Esophagus squamous epithelium (tissue), 5 donors: ENCODE measurements at places on chromosomes 6 and 20.

GRCh38 chr6:158033751-158034702 is 52.4 kb downstream of the SYNJ2 start:
- no peak for DNase-seq

- no peak for DNase-seq
Observed at GRCh38 chr6:37988696-37989095, 169.2 kb downstream of the ZFAND3 start.

GRCh38 chr6:41963371-41963770 is 21.8 kb upstream of the CCND3 start:
- DNase-seq, result no peak

DNA sequence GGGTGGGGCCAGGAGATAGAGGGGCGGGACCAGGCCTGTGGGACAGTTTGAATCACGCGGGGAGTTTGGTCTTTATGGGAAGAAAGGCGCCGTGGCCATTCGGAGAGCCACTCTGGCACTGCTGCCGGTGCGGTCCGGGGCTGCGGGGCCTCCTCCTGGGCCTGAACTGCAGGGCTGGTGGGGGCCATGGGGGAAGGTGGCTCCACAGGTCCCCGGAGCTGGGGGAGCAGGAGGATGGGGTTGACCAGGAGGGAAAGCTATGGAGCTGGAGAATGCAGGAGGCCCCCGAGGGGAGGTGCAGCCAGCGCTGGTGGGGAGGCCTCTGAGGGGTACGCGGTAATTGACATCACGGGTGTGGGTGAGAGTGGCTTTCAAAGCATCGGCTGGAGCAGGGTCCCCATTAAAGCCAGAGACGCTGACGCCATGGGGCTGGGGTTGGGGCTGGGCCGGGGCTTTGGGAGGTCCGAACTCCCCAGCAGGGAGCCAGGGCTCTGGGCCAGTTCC is 1.8 kb upstream of the BHLHE23 start:
- DNase-seq, result no peak

GRCh38 chr20:33404281-33404680 is 3.0 kb upstream of the CDK5RAP1 start:
- DNase-seq, result no peak

GRCh38 chr20:20734475-20734948 is 22.1 kb upstream of the RALGAPA2 start:
- DNase-seq, result no peak

DNA sequence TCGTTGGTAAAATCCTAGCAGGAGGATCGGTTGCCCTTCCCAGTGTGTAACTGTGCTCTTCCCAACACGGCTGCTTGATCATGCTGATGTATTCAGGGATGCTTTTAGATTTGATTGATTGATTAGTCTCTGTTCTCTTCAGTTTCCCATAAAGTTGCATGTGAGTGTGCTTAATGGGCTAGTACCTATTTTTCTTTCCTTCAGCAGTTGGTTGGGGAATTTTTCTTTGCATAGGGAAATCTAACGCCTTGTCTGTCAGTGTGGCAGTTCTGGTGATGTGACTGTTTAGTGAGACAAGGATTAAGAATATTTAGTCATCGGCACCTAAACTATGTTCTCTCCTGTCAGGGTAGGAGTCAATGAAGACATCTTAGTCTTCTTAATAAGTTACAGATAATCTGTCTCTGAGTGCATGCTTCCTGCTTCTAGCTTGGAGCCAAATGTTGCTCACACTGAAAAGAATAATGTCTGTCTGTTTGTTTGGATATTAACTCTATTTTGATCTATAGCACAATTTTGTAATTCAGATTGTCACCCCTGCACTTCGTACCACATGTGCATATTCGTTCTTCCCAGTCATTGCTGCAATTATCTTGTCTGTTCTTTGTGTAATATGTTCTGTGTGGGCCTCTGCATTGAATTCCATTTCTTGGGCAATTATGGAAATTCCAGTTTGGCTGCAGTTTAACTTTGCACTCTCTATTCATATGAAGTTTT is 169.9 kb downstream of the EDN1 start:
- no peak for DNase-seq

- no peak for DNase-seq
Observed at GRCh38 chr6:1837826-1838225, 228.1 kb downstream of the FOXC1 start.

- DNase-seq, result no peak
Observed at GRCh38 chr20:34213213-34213612, 28.0 kb upstream of the ASIP start.

- no peak for DNase-seq
Observed at GRCh38 chr20:32966881-32967781, 37.1 kb downstream of the SUN5 start.

- DNase-seq, result no peak
Observed at GRCh38 chr20:3014179-3014578, 29.2 kb upstream of the GNRH2 start.

GRCh38 chr6:2589171-2589661 is 161.5 kb downstream of the MYLK4 start:
- no peak for DNase-seq

DNA sequence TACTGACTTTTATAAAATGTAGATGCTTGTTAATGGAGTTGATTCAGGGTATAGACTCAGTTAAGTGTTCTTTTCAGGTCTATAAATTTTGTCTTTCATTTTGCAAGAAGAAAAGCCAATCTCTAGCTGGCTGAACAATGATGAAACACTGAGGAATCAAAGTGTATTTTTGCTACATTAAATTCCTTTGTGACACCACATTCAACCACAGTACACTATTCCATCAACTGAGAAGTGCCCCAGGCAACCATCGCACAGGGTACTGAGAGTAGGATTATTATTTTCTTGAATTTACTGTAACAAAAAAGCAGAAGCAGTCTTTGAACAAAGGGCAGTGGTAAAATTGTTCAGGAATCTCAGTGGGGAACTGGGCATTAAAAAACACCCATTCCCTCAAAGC is 83.6 kb downstream of the PREP start:
- DNase-seq, result no peak

- no peak for DNase-seq
Observed at GRCh38 chr20:59086923-59087322, 44.3 kb upstream of the PRELID3B start.

GRCh38 chr6:162217058-162217457 is 510.5 kb downstream of the PRKN start:
- no peak for DNase-seq

GRCh38 chr6:30618270-30618797 is 694 bp downstream of the MRPS18B start:
- no peak for DNase-seq

DNA sequence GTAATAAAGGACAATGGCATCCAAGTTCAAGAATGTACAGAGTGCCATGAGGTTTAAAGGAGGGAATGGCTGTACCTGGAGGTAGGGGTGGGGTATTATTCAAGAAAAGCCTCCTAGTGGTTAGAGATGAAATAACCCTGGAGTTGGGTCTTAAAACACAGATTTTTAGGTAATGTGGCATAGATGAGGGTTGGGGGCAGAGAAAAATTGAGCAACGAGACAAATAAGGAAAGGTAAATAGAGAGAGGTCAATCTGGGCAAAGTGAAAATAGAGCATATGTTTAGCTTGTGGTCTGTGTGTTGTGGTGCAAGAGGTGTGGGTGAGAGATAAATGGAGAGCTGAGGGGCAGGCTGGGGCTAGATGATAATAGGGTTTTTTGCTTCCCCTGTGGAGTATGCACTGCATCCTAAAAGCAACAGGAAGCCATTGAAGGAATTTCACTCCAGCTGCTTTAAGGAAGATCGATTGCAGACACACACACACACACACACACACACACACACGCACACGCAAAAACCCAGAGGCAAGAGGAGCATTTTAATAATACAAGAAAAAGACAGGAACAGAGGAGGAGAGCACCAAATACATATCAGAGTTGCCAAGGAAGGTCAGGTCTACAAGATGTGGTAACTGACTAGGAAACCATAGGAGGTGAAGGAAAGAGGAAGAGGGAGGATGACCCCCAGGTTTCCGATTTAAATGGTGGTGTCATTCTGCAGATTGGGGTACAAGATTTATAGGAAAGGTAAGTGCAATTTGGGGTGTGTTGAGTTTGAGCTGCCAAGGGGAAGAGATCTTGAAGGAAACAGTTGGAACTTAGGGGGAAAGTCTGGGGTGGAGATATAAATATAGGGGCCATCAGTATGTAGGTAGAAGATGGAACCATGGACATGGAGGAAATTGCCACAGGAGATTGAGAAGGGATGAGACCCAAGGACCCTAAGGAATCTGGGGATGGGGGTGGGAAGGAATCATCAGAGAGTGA is 31.3 kb upstream of the ADGRF1 start:
- DNase-seq, result no peak

DNA sequence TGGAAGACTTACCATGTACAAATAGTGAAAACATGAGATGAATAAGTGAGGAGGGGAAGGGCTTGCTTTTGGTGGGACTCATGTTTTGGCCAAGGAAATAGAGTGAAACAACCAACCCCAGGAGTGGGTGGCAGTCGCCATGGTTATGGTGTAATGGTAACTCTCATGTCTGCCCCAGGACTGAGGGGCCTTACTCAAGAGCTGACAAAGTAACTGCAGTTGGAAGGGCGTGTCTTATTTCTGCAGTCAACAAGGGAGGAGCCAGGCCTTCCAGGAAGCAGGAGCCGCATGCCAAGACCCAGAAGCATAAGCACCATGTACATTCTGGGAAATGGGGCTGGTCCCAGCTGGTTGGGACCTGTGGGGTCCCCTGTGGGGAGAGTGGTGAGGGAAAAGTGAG is 108.5 kb downstream of the UNC5CL start:
- no peak for DNase-seq

DNA sequence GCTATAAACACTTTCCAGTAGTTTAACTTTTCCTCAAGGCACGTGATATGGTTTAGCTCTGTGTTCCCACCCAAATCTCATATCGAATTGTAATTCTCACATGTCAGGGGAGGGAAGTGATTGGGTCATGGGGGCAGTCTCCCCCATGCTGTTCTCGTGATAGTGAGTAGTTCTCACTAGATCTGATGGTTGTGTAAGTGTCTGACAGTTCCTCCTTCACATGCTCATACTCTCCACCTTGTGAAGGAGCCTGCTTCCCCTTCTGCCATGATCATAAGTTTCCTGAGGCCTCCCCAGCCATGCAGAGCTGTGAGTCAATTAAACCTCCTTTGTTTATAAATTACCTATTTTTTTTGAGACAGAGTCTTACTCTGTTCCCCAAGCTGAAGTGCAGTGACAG is 127.9 kb downstream of the DTNBP1 start:
- no peak for DNase-seq

- DNase-seq, result no peak
Observed at GRCh38 chr6:14174996-14175395, 57.4 kb downstream of the CD83 start.

DNA sequence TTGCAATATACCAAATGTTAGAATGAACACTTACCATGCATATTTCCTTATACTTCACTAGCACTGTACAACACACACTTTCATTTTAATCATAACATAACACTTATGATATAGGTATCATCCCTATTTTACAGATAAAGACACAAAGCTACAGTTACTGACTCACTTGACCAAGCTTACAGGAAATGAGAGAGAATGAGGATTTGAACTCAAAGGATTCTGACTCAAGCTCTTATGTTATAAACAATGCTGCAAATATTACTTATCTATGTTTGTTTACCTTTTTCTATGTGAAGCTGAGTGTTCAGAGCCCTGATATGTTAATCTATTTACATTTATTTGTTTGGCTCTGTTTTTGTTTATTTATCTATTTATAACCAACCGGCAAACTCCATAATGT is 245.4 kb downstream of the PTPRK start:
- no peak for DNase-seq

DNA sequence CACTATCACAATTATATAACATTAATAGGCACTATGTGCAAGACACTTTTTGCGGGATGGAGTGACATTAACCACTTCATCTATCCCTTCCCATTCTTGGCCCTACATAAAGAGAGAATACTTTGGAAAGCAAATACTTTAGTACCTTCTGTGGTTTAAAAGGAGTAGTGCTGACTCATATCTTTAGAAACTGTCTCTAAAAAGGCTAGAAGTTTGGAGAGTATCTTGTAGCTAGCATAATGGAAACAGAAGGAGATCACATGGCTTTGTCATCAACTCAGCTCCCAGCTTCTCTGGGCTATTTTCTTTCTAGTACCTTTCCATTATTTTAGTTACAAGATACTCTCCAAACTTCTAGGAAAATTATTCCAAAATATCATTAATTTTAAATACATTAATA is 157.5 kb downstream of the ADGRG6 start:
- DNase-seq, result no peak

DNA sequence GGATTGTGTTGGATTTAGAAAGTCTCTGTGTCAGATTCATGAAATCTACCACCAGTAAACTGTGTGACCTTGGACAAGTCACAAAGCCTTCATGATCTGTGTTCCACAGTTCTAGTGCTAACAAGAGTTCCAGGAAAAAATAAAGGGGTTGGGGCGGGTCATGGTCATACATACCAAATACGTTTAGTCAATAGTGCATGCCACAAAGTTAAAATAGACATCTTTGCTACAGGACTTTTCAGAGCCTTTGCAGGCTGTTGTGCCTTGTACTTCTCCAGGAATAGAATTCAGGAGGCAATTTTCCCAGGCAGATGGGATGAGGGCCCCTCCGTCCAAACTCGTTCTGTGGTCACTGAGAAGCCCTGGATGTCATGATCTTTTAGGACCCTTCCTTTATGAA is 127.2 kb downstream of the EYA2 start:
- no peak for DNase-seq

GRCh38 chr6:30997301-30997700 is 13.0 kb upstream of the MUC22 start:
- DNase-seq, result no peak

DNA sequence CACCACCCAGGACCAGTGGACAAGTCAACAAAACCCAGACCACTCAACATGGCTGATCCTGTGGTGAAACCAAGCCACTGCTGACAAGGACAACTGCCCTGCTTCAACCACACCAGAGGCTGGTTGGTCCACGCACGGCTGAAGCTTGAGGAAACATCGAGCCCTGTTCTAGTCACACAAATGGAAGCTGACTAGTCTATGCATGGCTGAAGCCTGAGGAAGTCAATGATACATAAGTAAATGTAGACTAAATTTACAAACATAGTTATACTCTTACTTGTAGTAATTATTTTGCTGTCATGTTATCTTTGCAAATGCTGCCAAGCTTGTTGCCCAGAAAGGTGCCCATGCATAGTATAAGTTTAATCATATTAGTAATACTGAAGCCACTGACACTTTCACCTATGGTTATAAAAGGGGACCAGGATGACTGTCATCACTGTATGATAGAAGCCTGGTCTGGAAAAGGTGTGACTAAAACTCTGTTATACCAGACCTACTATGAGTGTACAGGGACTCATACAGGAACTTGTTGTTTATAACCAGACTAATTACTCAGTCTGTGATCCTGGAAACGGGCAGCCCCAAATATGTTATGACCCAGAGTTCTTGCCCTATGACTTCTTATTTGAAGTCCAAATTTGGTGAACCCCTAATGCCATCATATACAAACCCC is 5.6 kb downstream of the IL22RA2 start:
- no peak for DNase-seq
